ENCODE measurements at places on chromosomes 3 and 15.

DNA sequence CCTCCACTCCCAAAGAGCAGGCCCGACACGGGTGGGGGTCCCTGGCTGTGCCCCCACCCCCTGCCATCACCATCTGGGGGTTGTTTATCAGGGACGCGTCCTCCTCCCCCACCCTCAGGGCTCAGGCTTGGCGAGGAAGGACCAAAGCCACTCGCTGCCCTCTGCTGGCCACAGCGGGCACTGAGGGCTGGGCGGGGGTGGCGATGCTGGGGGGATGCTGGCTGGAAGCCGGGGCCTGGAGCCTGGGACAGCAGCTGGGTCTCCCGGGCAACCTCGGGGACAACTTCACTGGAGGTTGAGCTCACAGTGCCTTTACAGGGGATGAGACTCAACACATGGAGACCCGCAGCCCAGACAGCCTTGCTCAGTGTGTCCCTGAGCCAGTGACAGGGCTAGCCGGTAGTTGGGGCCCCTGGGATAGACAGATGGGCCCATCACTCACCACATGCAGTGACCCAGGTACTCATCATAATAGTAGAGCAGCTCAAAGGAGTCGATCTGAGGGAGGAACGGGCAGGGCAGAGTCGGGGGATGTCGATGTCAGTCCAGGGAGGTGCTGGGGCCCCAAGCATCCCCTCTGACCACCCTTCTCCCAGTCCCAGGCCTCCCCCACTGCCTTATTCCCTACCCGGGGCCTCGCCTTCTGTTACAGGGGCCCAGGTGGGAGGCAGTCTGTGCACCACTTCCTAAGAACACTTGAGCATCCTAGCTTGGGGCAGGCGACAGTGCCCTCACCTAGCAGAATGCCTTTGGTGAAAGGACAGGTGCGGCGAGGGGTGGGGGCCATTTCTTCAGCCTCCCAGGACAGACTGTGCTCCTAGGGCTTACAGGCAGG lies 5.9 kb upstream of the CALML4 start:
- peak; percentile 58 for DNase-seq

- DNase-seq = no peak
Observed at GRCh38 chr3:65350801-65351476, 663.1 kb upstream of the ADAMTS9 start.

GRCh38 chr3:55795296-55795695 lies 308.2 kb upstream of the WNT5A start:
- DNase-seq = no peak

DNA sequence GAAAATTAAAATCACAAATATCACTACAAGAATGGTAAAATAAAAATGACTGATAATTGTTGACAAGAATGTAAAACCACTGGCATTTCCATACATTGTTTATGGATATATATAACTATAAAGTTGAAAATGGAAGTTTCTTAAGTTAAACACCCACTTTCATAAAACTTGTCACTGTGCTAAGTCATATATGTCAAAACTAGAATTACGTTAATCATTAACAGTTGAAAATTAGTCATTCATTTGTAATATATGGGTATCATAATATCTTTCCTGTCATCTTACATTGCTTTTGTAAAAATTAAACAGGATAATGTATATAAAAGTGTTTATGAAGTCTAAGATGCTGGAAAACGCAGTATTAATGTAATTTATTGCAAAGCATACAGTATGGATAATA lies 1398.6 kb upstream of the ALCAM start:
- no peak for DNase-seq

DNA sequence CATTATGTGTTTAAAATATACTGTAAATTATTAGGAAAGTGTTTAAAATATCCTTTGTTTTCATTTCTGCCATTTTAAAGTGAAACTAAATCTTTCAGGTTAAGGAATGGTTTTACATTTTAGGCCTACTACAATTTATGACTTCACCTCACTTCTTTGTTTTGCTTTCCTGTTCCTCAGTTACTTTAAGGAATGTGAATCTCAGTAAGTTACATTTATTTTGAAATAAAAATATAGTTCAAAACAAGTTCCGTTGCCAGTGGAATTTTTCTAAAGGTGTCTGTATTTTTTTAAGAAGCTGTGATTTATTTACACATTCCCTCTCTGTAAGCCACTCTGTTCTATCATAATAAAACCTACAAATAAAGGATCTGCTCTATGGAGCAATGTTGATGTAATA lies 630.9 kb upstream of the AGTR1 start:
- no peak for DNase-seq

DNA sequence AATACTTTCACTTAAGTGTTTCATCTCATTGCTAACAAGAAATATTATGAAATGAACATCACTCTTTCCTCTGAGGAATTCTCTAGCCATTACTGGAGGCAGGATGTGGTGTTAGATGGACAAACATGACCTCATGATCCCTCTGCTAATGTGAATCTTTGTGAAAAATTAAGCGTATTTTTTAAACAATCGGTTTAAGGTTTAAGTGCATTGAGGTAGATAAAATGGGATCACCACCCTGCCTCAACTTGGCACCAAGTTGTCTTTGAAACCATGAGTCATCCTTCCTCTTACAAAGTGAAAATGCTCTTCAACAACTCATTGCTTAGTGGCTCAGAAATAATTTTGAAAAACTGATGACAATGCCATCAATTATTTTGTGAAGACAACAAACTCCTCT lies 76.0 kb upstream of the DCBLD2 start:
- DNase-seq = no peak

DNA sequence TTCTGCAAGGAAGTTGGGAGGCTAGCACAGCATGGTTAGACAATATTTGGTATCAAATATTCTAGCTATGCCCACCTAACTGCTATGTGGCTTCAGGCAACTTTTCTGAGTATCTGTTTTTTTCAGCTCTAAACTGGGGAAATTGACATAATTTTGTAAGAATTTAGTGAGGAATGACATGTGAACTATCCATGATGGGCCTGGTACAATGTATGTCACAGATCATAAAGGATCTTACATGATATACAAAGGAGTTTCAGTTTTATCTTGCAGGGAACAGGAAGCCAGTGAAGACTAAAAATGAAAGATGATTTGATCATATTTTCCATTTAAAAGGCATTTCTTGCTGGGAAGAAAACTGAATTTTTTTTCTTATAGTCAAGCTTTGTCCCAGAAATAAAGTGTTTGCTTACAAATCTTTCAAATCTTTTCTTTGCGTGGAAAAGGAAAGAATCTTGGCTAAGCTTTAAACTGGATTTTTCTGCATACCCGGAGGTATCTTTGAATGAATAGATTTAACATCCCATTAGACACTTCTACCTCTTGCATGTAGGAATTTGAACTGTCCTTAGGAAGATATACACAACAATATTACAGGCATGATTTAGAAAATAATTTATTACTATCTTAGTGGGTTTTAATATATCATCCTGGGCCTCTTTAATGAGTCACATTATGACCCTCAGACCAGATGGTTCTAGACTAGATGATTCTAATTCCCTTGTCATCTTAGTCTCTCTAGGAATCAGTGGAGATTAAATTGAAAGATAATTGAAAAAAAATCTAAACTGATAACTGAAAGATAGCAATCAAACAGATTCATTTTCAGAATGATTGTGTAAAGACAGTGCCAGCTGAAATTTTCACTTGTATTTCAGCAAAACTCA lies 436.0 kb upstream of the THBS1 start:
- DNase-seq = no peak

DNA sequence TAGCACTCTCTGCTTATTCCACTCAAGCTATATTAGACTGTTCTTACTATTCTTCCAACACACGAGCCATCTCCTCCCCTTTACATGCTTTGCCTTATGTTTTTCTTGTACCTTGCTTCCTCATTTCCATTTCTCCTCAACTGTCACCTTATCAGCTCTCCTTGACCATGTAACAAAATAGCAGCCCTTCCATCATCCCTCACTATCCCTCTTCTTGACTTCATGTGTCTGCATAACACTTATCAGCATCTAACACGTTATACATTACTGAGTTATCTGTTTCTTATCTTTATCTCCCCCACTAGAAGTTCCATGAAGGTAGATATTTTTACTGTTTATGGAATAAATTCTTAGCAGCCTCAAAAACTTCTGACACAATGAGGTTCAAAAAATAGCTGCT lies 45.3 kb downstream of the TRPM7 start:
- no peak for DNase-seq

DNA sequence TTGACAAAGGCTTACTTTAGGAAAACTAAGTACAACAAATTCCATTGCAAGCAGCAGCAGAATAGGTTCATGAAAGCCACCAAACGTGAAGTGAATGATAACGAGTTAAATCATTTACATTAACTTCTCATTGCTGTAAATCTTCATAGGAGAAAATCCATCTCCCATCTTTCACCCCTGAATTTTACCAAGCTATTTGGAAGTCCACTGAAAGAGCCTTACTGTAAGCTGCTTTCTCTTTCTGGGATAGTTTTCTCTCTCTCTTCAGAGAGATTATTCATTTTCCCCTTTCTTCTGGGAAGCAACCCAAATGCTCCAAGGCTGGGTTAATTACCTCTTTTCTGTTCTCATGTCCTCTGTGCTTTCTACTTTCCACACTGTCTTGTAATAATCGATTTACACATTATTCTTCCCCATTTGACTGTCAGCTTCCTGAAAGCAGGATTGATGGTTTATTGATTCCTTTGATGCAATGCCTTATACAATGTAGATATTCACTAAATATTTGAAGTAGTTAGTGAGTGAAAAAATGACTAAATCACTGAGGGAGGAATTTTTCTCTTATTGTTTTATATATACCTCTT lies 914.3 kb upstream of the ARPP21 start:
- no peak for DNase-seq

GRCh38 chr3:134008630-134009156 lies 21.0 kb downstream of the SLCO2A1 start:
- no peak for DNase-seq

GRCh38 chr15:64583983-64584382 lies 123.6 kb downstream of the ZNF609 start:
- DNase-seq = no peak

- peak; percentile 20 for DNase-seq
Observed at GRCh38 chr15:99167640-99168039, 62.8 kb downstream of the SYNM start.

GRCh38 chr3:12758025-12758781 lies 856 bp downstream of the TMEM40 start:
- DNase-seq = no peak

DNA sequence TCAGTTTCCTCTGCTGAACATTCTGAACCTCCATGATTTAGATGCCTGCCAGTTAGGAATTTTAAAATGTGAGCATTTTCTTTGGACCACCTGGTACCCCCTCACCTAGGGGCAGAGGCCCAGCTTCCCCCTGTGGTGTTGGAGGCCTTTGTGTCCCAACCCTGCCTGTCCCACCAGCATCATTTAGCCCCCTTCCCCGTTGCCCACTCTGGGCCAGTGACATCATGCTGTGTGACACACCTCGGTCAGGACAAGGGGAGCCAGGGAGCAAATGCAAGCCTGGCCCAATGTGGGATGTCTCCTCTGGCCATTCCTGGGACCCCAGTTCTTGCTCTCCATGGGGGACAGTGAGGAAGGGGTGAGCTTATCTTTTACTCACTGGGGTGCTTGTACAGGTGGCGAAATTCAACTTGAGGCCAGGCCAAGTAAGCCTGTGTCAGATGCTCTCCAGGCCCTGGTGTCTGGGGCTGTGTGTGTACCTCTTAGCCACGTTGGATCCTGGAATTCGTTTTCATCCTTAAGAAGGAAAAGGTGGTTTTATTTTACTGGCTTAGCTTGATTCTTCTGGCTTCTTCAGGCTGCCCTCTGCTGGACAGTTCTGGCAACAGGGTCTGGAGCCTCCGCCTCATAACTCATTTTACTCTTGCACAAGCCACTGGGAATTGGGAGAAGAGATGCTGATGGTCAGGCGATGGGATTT lies 49.7 kb upstream of the MYZAP start:
- peak; percentile 58 for DNase-seq

- DNase-seq = no peak
Observed at GRCh38 chr3:186281176-186281575, 80.9 kb downstream of the DGKG start.

GRCh38 chr3:134466331-134466730 lies 19.5 kb downstream of the ANAPC13 start:
- DNase-seq = no peak
